ENCODE measurements at places on chromosomes 5 and 9.

DNA sequence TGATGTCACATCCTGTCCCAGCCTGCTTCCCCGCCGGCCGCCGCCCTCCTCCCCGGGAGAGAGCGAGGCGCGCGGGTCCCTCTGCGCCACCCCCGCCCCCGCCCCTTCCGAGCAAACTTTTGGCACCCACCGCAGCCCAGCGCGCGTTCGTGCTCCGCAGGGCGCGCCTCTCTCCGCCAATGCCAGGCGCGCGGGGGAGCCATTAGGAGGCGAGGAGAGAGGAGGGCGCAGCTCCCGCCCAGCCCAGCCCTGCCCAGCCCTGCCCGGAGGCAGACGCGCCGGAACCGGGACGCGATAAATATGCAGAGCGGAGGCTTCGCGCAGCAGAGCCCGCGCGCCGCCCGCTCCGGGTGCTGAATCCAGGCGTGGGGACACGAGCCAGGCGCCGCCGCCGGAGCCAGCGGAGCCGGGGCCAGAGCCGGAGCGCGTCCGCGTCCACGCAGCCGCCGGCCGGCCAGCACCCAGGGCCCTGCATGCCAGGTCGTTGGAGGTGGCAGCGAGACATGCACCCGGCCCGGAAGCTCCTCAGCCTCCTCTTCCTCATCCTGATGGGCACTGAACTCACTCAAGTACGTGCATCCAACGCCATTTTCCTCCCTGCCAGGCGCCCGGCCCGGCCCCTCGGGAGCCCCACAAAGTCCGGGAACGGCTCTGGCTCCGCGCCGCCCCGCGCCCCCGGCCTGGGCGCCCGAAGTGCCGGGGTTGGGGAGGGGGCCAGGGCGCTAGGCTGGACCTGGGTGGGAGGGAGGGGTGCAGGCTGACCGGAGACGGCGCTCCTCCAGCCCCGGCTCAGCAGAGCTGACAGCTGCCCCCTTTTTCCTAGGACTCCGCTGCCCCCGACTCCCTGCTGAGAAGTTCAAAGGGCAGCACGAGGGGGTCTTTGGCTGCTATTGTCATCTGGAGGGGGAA, 12.0 kb upstream of the OLFM1 start:
- no peak for DNase-seq

GRCh38 chr9:114787781-114788498, 17.9 kb downstream of the TNFSF15 start:
- DNase-seq, result no peak

DNA sequence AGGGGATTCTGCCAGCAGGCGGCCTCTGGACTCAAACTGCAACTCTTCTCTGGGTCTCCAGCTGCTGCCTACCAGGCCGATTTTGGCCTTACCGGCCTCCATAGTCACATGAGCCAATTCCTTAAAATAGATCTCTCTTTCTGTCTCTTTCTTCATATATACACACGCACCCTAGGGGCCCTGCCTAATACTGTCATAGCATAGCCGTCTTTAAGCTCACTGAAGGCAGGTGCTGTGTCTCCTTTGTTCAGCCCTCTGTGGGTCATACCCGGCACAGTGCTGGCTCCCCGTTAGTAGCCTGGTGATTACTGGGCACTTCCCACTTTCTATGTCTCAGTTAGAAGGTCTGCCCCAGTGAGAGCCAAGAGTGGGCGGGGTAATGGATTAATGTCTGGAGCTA, 140.9 kb downstream of the HSPA4 start:
- no peak for DNase-seq

DNA sequence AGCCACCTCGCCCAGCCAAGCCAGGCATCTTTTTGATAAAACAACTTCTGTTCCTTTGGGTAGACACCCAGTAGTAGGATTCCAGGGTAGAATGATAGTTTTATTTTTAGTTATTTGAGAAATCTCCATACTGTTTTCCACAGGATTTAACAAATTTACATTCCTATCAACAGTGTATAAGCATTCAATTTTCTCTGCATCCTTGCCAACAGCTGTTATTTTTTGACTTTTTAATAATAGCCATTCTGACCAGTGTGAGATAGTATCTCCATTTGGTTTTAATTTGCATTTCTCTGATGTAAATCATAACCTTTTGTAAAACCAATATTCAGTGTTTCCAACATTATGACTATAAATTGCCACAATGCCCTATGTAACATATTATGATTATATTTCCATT, 28.2 kb upstream of the CCNB1 start:
- DNase-seq, result no peak

GRCh38 chr5:119074419-119074818, 3.5 kb downstream of the DMXL1 start:
- no peak for DNase-seq

GRCh38 chr5:38756068-38756467, 89.7 kb upstream of the OSMR start:
- DNase-seq, result no peak

DNA sequence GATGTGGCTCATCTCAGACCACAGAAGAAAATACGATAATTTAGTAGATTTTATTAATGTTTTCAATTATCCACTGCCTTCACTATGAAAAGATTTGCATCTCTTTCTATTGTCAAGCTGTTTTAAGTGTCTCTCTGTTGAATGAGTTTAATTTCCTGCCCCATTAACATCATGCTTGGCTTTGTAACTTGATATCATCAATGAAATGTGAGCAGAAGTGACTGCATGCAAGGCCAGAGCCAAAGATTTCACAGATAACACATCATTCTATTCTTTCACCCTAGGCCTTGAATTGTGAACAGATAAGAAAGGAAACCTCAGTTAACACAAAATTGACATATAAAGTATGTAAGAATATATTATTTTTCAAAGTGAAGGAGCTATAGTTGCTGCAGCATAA, 986.4 kb upstream of the CDH18 start:
- DNase-seq, result peak; percentile 80

GRCh38 chr5:6584101-6584645, 48.7 kb downstream of the NSUN2 start:
- no peak for DNase-seq

GRCh38 chr5:11072568-11072967, 311.5 kb upstream of the DAP start:
- DNase-seq, result no peak

DNA sequence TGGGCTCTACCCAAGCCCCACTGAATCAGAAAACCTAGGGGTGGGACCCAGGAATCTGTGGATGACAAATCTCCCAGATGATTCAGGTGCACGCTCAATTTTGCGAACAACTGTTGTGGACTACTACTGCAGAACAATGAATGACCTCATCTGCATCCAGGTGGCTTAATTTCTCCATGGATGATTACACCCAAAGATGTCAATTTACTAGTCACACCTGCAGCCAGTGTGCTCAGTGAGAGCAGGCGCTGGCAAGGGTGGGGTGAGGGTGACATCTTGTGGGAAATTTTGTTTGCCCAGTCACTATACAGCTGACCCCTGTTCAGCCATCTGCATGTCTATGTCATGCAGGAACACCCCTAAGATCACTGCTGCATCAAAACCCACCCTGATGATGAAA, 118.2 kb downstream of the ENTREP1 start:
- DNase-seq, result peak; percentile 94

- no peak for DNase-seq
These were observed 13.9 kb upstream of the RARS1 start for GRCh38 chr5:168472329-168472728.

DNA sequence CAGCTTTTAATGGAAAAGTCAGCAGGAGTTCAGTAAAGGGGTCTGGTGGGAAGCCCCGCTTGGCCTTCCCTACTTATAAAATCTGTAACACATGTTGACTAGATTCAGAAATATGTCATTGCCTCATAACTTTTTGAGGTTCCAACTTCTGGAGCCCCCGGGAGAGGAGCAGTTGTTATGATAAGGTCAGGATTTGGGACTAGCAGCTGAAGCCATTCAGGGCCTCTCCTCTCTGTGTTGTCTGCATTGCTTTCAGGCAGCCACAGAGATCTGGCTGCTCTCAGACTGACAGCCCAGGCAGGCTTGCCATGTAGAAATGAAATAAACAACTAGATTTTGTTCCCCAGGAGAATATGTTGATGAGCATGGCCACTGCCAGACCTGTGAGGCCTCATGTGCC, 167.1 kb downstream of the RFK start:
- DNase-seq, result no peak

- no peak for DNase-seq
These were observed 38.7 kb upstream of the PTGS1 start for GRCh38 chr9:122332083-122332482.

DNA sequence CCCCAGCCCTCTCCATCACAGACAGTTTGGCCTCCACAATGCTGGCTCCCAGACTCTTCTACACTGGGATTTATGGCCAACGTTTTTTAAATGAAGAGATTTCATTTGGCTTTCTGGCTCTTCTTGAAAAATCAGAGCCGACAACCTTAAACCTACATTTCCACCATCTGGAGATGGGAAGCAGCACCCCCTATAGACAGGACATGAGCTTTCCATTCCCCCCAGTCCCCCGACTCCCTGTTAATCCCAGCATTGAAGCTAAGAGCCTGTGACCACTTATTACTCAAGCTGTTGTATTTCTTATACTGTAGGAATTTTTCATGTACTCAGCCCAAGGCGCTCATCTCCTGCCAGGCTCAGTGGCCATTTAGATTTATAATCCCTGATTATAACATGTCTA, 34.0 kb upstream of the AFAP1L1 start:
- DNase-seq, result no peak

GRCh38 chr5:179309751-179310320, 35.4 kb downstream of the ADAMTS2 start:
- DNase-seq, result no peak

- DNase-seq, result no peak
These were observed 44.0 kb downstream of the ROR2 start for GRCh38 chr9:91905991-91906469.

DNA sequence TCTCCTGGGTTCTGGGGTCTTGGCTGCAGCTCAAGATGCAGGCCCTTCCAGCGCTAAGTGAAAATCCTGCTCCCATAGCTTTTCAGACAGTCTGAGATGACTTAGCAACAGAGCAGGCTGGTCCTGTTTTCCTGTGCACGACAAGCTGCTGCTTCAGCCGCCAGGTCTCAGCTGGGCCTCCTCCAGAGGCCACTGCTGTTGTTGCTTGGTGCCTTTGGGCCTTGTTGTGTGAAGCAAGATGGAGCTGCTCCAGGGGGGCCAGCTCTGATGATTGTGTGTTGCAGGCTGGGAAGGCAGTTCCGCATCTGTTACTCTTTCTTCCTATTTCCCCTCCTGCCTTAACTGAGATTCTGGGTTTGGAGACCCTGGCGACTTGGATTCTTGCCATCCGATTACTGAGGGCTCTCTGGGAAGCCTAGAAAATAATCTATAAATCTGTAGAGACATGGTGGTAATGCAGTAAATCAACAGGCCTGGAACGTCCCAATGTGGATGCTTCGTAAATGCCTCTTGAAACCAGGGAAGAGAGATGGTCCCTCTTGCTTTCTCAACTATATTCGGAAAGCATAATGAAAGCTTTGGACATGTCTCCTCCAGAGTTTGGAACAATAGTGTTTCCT, 3.2 kb downstream of the MAP1B start:
- no peak for DNase-seq

GRCh38 chr5:136665331-136665730, 300.0 kb upstream of the TRPC7 start:
- DNase-seq, result no peak

GRCh38 chr5:4551034-4551433, 589.1 kb upstream of the ADAMTS16 start:
- DNase-seq, result no peak

GRCh38 chr9:110355911-110356310, 18.2 kb upstream of the TXNDC8 start:
- no peak for DNase-seq

- no peak for DNase-seq
These were observed 932.9 kb upstream of the DMAC1 start for GRCh38 chr9:8732367-8733075.

DNA sequence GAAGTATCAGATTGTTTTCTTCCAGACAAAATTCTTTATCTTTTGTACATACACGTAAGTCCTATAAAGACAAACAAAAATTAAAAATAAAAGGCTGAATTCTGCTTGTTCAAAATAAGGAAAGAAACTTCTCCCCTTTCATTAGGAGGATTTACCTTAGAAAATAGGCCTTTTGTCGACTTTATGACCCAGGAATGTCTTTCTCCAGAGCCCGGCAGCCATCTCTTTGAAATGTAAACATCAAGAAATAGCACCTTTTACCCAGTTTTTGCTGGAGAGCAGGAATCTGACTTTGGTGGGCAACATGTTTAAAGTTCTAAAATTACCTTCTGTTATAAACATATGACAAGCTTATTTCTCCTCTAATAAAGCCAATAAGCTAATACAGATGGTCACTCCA, 373.0 kb upstream of the FTMT start:
- DNase-seq, result no peak

GRCh38 chr5:96254980-96255691, 177.9 kb downstream of the PCSK1 start:
- DNase-seq, result no peak

- no peak for DNase-seq
These were observed 31.1 kb downstream of the ADRB2 start for GRCh38 chr5:148857474-148857873.

DNA sequence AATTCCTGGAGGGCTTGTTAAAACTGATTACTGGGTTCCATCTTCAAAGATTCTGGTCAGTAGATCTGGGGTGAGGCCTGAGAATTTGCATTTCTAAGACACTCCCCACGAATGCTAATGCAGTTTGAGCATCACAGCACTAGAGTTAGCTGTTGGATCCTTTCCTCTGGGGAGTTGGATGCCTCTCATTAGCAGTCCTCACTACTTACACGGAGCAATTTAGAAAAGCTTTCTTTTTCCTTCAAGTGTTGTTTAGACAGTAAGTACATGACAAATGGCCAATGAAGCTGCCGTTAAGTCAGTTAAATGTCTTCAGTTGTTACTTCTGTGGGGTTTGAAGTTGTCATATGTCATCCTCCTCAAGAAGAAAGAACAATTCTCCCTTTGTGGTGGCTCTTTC, 74.9 kb upstream of the HMHB1 start:
- no peak for DNase-seq

DNA sequence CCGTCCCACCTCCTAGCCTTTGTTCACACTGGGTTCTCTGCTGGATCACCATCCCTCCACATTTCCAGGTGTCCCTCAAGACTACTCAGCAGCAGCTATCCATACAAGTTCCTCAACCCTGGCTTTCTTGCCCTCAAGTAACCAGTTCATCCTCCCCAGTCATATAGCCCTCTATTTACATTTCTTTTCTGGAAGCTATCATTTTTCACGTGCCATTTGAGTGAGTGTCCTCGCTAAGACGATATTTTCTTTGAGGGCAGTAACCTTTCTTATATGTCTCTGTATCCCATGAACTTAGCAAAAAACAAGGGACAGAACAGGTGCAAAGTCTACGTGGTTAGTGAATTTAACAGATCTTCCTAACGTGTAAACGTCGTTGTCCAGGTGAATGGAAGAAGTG, 29.6 kb upstream of the KCNMB1 start:
- no peak for DNase-seq

DNA sequence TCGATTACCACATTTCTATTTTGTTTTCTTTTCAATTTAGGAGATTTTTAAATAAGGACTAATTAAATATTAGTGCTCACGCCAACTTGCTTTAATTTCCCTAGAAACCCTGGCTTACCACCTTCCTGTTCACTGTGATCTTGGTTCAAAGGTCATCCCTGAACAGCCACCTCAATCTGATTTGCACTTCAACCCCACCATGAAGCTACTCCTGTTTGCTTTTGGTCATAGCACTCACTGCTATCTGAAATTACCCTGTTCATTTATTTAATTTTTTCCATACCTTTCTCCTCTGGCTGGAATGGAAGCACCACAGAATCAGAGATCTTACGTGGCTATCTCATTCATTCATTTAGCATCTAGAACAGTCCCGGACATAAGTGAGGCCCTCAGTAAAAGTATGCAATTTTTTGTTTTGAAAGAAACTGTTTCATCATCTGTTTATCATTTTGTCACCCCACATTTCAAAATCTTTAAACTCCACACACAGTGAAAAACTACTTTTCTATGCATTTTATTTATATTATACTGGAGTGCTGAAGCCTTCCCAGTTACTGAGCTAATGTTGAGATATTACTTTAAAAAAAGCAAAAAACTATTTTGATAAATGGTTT, 17.2 kb upstream of the ADAMTSL1 start:
- no peak for DNase-seq

Data from NCI-H2081 (cell line).